Astrocyte (in vitro differentiated cells and primary cell): ENCODE measurements at places on chromosomes 7 and 10.

DNA sequence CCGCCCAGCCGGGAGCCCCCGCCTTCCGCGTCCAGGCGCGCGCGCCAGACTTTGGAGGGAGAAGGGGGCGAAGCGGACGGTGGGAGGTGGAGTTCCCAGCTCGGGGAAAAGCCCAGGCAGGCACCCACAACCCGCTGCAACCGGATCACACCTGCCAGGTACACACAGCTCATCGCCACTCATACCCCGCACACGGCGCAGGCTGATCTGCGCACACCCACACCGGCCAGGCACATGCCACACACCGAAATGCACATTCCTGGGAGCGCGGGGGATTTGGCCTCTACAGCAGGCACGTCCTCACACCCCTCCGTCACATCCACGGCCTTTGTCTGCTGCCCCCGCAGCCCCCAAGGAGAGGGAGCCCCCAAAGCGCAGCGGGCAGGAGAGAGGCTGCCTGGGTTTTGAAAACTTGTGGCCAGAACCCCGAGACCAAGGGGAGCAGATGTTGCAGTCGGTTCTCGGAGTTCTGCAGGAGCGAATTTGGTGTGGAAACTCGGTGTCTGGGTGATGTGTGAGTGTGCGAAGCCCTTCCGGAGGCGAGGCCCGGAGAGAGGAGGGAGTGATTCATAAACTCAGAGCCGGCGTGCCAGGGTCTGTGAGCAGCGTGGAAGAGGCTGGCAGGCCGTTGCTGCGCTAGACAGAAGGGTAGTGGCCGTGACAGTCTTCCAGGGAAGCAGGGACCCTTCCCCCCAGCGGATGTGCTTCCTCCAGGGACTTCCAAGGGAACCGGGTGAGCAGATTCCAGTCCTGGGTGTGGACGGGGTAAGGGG lies 734 bp downstream of the CHST3 start:
- H3K27ac ChIP-seq: peak overlapping the region; percentile 61
- peak overlapping the region; percentile 87 for H3K4me3 ChIP-seq
- peak; percentile 74 for DNase-seq
- H3K4me1 ChIP-seq: peaks cover 46% of the 10 kb centered on the region
- H3K36me3 ChIP-seq: no peaks in the 10 kb centered on the region
- H3K27me3 ChIP-seq: no peaks in the 10 kb centered on the region

DNA sequence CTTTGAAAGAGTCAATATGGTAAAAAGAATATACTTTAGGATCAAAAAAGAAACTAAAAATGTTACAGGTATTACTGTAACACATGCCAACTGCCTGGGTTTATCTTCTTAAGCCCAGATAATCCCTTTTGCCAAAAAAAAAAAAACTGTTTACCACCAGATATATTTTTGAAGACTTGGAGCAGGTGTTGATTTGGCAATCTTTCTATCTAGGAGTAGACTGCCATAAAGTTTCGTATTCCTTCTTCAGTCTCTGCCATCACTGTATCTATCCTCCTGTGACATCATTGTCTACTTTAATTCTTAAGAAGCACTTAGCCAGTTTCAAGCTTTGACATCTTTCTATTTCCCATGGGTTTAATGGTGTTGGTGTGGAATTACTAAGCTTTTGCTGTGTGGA lies 161.0 kb downstream of the ST7 start:
- no peaks in the 10 kb centered on the region for H3K36me3 ChIP-seq
- no peaks in the 10 kb centered on the region for H3K27me3 ChIP-seq
- H3K27ac ChIP-seq: no peak overlapping the region

DNA sequence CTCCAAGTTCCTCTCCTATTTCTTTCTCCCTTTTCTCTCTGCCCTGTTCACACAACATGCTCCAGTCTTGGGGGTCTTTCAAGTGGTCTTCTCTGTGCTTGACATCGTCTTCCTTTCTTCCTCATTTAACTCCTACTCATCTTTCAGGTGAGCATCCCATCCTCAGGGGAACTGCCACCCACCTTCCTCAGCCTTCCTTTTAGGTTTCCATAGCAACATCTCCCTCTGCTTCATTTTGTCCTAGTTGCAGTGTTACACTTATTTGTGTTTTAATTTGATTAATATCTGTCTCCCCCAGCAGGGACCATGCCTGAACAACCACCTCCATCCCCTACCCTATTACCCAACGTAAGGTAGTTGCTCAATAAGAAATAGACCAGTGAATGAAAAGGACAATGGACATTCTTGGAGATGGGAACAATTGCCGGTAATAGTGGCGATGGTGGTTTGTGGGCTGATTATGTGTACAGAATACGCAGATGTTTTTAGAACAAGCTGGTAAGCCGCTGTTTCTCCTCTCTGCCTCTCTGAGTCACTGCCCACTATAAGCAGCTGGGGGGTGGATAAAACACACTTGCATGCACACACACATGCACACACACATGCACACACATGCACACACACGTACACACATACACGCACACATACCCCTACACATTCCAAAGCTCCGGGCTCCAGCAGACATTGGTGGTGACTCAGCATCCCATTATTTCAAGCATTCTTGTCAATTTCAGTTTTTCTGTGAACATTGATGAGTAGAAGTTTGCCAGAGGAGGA lies 251.6 kb downstream of the GATA3 start:
- H3K27me3 ChIP-seq: peaks cover 4% of the 10 kb centered on the region
- peak; percentile 81 for DNase-seq
- no peak overlapping the region for H3K4me3 ChIP-seq
- no peaks in the 10 kb centered on the region for H3K36me3 ChIP-seq
- H3K4me1 ChIP-seq: peaks cover 10% of the 10 kb centered on the region
- H3K27ac ChIP-seq: peak overlapping the region; percentile 17

- H3K27ac ChIP-seq: no peak overlapping the region
- peak; percentile 4 for DNase-seq
- no peaks in the 10 kb centered on the region for H3K27me3 ChIP-seq
- H3K4me1 ChIP-seq: no peaks in the 10 kb centered on the region
Measured at GRCh38 chr7:18948521-18948920, 168.9 kb downstream of the TWIST1 start.

GRCh38 chr10:88245974-88246511 lies 337.1 kb downstream of the RNLS start:
- H3K4me3 ChIP-seq: no peak overlapping the region
- peak; percentile 89 for DNase-seq
- no peaks in the 10 kb centered on the region for H3K27me3 ChIP-seq

- no peak overlapping the region for H3K27ac ChIP-seq
- H3K4me1 ChIP-seq: peaks cover 19% of the 10 kb centered on the region
- H3K4me3 ChIP-seq: no peak overlapping the region
- H3K36me3 ChIP-seq: no peaks in the 10 kb centered on the region
- peaks cover 38% of the 10 kb centered on the region for H3K27me3 ChIP-seq
Measured at GRCh38 chr7:30893357-30893756, 18.3 kb upstream of the AQP1 start.

GRCh38 chr10:36109399-36110023 lies 467.4 kb upstream of the FZD8 start:
- no peaks in the 10 kb centered on the region for H3K36me3 ChIP-seq
- no peak for DNase-seq
- no peaks in the 10 kb centered on the region for H3K27me3 ChIP-seq

DNA sequence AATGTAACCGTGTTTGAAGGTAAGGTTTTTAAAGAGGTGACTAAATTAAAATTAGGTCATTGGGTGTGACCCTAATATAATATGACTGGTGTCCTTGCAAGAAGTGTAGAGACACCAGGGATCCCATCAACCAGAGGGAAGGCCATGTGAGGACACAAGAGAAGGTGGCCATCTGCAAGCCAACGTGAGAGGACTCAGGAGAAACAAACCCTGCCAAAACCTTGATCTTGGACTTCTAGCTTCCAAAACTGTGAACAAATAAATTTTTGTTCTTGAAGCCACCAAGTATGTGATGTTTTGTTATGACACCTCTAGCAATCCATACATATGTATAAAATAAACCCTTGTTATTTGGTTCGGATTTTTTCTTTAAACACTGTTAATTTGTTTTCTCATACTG lies 144.3 kb downstream of the CDK14 start:
- H3K27ac ChIP-seq: no peak overlapping the region
- no peak for DNase-seq
- H3K4me3 ChIP-seq: no peak overlapping the region
- no peaks in the 10 kb centered on the region for H3K36me3 ChIP-seq
- H3K27me3 ChIP-seq: no peaks in the 10 kb centered on the region
- no peaks in the 10 kb centered on the region for H3K4me1 ChIP-seq

DNA sequence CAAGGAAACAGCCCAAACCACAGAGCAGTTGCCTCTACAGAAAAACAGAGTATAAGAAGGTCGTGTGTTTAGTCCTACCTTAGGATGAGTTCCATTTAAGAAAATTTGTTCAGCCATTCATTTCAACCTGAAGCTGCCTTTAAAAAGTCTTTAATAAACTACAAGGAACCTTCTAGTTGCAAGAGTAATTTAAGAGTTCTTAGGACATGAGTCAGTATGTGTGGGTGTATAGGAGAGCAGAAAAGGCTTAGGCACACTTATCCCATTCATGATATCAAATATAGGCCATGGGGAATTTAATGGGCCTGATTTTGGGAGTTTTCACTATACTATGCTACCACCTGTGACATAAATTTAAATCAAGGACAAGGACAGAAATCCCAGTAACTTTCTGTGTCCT lies 496.8 kb downstream of the TFEC start:
- peaks cover 4% of the 10 kb centered on the region for H3K4me1 ChIP-seq
- H3K27ac ChIP-seq: no peak overlapping the region
- peak; percentile 56 for DNase-seq
- H3K4me3 ChIP-seq: no peak overlapping the region
- H3K36me3 ChIP-seq: no peaks in the 10 kb centered on the region
- H3K27me3 ChIP-seq: no peaks in the 10 kb centered on the region

DNA sequence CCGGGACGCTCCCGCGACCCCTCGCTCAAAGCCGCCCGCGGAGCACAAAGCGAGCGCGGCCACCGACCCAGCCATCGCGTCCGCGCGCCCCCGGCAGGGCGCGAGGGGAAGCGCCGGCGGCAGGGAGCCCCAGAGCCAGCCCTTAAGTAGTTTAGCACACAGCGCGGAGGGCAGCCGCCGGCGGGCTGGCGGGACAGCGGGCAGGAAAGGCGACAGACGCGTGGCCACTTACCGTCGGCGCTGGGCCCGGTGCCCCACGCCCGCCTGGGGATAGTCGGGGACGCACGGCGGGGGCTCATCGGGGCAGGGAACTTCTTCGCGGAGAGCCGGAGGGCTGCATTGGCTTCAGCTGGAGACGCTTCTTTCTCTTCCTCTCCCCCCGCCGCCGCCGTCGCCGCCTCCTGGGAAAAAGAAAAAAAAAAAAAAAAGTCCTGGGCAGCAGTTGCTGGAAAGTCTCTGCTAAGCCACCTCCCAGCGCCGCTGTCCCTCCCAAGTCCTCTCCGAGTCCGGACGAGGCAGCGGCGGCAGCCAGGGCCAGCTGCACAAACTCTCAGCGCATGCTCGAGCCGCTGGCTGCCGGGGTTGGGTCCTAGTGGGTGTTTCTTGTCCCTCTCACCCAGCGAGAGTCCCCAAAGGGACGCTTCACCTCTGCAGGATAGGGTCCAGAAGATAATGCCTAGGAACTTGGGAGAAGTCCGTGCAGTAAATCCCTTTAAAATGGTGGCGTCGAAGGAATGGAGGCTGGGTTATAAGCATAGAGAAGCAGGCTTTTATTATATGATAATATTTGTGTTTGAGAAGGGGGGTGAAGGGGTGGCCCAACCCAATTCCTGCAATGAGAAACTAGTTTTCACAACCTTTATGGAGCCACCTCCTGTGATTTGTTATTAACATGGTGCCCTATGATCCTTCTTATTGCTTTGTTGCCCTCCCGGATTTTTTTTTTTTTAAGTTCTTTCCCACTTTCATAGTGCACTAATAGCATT lies at the start of gene TSPAN12:
TSS of gene TSPAN12 (minus strand) at position 557 of the 986 bp plus-strand sequence. CDS start 1,381 bp downstream, outside the sequence.
- H3K36me3 ChIP-seq: no peaks in the 10 kb centered on the region
- peak; percentile 48 for DNase-seq
- H3K4me3 ChIP-seq: peak within 1 kb of the TSS; percentile 76
- H3K27ac ChIP-seq: peak within 1 kb of the TSS; percentile 62
- H3K27me3 ChIP-seq: no peaks in the 10 kb centered on the region

DNA sequence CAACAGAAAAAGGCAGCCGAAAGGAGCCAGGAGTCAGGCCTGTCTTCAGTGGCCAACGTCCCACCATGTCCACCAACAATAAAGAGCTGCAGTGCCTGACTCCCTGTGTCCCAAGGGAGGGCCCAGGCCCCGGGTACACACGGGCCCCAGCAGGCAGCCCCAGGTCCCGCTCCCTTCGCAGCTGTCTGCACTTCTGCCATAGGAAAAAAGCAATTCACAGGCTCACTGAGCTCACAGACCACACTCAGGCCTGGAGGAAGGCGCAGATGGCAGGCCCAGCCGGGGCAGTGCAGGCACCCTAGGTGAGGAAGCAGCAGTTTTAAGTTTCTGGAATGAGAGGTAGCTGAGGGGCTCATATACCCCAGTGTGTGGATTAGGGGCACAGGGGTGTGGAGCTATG lies 100.5 kb downstream of the PRKAG2 start:
- no peak overlapping the region for H3K27ac ChIP-seq
- H3K4me1 ChIP-seq: no peaks in the 10 kb centered on the region
- peaks cover 21% of the 10 kb centered on the region for H3K27me3 ChIP-seq
- no peak overlapping the region for H3K4me3 ChIP-seq
- DNase-seq: no peak

- DNase-seq: no peak
- H3K27me3 ChIP-seq: no peaks in the 10 kb centered on the region
- no peak overlapping the region for H3K27ac ChIP-seq
- H3K4me1 ChIP-seq: no peaks in the 10 kb centered on the region
Measured at GRCh38 chr7:2143450-2143849, 89.3 kb downstream of the MAD1L1 start.

GRCh38 chr7:33142585-33142984 lies 13.2 kb downstream of the BBS9 start:
- H3K4me1 ChIP-seq: no peaks in the 10 kb centered on the region
- H3K4me3 ChIP-seq: no peak overlapping the region
- H3K36me3 ChIP-seq: no peaks in the 10 kb centered on the region
- no peaks in the 10 kb centered on the region for H3K27me3 ChIP-seq
- no peak overlapping the region for H3K27ac ChIP-seq

DNA sequence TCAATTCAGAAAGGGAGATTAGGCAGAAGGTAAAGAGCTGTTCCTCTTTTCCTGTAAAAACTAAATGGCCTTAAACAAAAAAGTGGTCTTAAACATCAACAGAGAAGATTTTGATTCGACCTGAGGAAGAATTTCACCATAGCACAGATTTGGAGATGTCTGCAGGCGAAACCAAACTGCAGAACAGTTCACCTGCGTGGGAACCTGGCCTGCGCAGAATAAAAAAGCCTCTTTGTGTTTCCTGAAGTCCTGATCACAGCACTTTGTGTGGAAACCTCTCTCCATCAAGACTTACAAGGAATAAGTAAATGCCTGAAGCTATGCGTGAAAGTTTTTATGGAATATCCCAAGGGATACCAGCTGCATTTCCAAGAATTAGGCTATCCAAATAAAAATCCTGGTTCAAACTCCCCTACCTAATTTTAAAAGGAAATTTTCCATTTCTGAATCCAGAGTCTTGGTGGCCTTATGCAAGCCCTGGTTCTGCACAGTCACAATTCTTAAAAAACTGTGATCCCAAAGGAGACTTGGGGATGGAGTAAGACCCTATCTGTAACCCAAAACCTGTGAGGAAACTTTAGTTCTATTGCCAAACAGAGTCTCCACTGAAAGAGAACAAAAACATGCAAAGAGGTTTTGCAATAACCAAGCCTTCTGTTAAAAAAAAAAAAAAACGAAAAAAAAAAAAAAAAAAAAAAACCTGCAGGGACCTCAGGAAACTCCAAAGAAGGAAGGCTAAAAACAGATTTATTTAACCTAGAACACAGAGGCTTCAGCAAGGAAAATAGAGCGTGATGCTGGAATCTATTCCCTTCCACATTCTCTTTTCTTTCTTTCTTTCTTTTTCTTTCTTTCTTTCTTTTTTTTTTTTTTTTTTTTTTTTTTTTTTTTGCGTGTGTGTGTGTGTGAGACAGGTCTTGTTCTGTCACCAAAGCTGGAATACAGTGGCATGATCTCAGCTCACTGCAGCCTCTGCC lies 10.4 kb downstream of the CALML3 start:
- no peaks in the 10 kb centered on the region for H3K36me3 ChIP-seq
- no peak for DNase-seq
- H3K27me3 ChIP-seq: no peaks in the 10 kb centered on the region
- H3K4me3 ChIP-seq: no peak overlapping the region
- H3K27ac ChIP-seq: no peak overlapping the region
